ENCODE measurements at places on chromosomes 12 and 14. TPM values are rescaled to one million over a fixed set of nuclear protein-coding genes. Genes with fewer than 3 reads are reported as not detected.

PLEKHD1 gene
- 0.11 TPM for total RNA-seq

ANG gene
- 1.5 TPM for total RNA-seq

NACA gene
- 878 TPM for total RNA-seq

ZCRB1 gene
- total RNA-seq, result 47.8 TPM

NR4A1 gene
- 8.8 TPM for total RNA-seq

RDH12 gene
- total RNA-seq, result not detected

BICDL1 gene
- total RNA-seq, result 100 TPM

LRIG3 gene
- not detected for total RNA-seq

SLC6A13 gene
- total RNA-seq, result 0.69 TPM

ANP32D gene
- not detected for total RNA-seq
